ENCODE measurements at places on chromosomes 1 and 21.

DNA sequence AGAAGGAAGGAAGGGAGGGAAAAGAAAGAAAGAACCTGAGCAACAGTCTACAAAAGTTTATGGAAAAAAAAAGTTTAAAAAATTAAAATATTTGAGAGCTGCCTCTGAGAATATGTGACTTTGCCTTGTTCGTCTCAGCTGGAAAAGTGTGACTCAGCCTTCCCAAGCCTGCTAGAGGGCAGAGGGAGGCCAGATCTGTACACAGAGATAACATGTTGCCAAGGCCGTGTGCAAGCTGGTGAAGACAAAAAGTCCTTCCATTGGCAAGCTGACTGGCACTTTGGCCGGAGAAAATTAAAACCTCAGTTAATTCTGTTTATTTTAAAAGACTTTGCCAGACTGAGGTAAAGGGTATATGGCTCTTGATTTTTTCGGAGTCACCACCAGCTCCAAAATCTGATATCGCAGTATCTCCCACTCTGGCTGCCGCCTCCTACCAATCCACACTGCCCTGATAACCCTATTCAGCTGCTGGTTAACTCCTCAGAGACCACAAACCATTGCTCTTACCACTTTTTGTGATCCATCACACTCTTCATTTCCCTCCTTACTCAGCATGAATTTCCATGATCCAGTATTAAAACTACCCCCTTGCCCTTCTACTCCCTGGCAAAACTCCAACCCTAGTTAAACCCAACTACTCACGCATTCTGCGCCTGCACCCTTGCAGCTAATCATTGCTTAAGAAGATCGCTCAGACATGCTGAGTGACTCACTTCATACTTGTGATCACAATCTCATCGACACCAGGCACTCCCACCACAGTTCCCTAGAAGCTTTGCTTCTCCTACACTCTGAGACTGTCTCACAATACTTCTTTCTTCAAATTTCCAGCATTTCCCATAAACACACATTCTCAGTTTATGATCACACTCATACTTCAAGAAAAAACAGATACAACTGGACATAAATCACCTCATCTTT is 5.7 kb upstream of the PPP1R15B start:
- peak; percentile 8 for DNase-seq

- no peak for DNase-seq
Measured at GRCh38 chr1:7678491-7679158, 92.5 kb upstream of the VAMP3 start.

DNA sequence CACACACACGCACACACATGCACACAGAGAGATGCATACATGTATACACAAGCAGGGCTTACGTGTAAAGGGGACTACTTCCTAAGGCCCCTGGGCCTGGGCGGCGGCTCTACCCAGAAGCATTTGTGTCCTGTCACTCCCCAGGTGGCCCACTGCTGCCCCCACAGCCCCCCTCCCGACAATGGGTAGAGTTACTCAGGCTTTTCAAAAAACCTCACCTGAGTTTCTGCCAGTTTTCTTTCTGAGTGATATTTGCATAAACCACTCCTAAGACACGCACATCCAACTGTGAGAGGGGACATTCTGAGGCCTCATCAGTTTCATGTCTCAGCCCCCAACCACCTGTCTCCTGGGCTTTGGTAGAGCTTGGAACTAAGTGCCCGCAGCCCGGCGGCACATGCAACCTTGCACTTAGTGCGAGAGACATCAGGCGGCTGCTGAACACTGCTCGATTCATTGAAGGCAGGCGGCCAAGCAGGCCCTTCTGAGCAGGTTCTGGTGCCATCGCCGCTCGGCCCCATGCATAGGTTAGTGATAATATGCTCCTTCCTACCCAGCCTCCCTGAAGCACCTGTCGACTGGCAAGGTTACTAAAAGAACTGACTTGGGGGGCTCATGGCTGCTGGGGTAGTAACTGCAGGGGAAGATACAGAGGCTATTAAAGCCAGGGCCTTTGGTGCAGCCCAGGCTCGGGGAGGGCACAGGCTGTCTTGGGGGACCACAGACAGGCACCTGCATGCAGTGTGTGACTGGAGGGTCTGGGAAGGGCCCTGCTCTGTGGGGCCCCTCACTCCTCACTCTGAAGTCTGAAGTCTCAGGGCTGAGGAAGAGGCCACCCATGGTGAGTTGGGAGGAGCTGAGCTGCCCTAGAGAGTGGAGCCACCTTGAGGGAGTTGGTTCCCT is 364.2 kb upstream of the VAMP3 start:
- DNase-seq, result no peak

GRCh38 chr1:155962599-155963211 is 15.6 kb downstream of the ARHGEF2 start:
- DNase-seq, result no peak

- no peak for DNase-seq
Measured at GRCh38 chr1:172162236-172162635, 258.2 kb upstream of the C1orf105 start.
